GM12865 (cell line): ENCODE measurements at places on chromosomes 4 and X.

GRCh38 chr4:153265306-153266047 lies 61.2 kb downstream of the TRIM2 start:
- DNase-seq, result no peak

DNA sequence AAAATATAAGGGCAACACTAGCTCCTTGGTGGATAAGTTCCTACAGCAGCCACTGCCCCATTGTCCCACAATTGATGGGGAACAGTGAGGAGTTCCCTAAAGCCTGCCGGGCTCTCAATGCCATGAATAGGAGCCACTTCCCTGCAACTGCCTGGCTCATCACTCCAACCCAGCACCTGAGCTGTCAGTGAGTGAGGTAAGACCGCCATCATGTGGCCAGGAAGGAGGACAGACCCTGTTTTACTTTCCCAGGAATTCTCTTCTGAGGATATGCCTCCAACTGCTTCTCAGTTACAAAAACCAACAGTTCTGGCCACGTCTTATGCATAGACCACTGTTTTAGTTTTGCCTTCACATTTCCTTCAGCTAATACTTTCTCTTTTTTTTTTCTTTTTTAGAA lies 45.5 kb downstream of the SRPX start:
- peak; percentile 29 for DNase-seq

DNA sequence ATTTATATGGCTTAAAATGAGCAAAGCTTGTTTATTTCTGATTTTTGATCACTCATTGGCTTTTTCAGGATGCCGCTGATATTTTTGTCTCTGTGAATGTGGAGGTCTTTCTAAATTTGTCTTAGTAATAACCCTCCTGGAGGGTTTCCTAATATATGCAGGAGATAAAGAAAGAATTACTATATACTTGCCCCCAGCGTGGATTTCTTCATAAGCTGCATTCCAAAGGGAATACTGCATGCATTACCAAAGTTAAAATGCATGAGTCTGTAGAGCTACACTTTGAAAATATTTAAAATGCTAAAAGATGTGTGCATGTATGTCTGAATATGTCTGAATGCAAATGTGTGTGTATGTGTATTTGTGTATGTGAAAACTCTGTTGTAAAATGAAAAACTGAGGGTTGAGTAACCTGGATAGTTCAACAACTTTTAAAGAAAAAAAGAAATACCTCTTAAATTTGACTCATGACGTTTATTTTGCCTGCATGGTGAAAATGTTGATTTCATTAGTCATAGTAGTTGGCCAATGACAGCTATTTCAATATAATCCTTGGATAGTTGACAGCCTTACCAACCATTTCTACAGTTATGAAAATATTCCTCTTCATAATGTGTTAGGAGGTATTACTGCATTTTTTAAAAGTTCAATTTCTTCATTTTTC lies 113.2 kb upstream of the ZNF827 start:
- DNase-seq, result no peak

GRCh38 chr4:136803433-136803832 lies 728.9 kb downstream of the PCDH18 start:
- DNase-seq, result no peak

DNA sequence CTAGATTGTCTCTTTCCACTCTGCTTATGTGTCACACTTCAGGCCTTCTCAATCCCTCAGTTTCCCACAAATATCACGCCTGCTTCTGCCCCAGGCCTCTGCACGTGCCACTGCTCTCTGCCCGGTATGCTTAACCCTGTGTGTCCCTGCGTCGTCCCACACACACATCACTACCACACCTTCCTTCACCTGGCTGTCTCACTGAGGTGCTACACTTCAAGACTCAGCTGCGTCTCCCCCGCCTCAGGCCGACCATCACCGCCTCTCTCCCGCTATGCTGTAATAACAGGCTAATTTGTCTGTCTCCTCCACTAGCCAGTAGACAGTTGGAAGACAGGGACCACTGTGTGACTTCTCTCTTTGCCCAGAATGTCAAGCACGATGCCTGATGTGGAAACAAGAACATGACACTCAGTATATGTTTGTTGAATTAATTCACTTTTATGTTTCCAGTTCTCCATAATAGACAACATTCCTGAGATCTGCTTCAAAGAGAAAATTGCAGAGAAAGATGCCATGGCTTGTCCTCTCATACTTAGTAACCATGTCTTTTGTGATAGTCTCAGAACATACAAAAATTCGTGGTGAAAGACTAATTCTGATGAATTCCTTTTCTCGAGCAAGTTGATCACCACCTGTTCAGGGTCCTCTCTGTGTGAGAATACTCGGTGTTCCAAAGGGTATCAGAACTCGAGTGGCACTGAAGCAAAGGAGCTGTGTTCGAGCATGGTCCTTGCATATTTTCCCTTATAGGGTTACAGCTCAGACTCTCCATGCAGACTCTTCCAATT lies 54.2 kb downstream of the AFAP1 start:
- no peak for DNase-seq

GRCh38 chrX:64977830-64978229 lies 1.6 kb upstream of the ZC4H2 start:
- no peak for DNase-seq

DNA sequence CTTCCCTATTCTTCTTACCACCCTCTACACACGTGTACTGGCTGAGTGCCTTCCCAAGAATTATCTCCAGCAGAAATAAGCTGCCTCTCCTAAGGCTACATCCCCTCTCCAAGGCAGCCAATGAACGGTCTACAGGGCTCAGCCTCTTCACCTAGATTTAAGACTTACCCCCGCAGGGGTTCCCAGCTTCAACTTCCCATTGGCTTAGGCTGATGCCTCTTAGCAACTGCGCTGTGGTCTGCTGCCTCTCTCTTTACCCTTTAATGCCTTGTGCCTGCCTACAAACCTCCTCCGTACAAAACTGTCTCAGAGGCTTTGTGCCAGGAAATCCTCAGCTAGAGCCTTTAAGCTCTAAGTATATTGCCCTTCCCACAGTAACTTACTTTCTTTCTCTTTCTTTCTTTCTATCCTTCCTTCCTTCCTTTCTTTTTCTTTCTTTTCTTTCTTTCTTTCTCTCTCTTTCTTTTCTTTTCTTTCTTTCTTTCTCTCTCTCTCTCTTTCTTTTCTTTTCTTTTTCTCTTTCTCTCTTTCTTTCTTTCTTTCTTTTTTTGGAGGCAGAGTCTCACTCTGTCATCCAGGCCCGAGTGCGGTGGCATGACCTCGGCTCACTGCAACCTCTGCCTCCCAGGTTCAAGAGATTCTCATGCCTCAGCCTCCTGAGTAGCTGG lies 15.1 kb upstream of the PIGA start:
- no peak for DNase-seq

DNA sequence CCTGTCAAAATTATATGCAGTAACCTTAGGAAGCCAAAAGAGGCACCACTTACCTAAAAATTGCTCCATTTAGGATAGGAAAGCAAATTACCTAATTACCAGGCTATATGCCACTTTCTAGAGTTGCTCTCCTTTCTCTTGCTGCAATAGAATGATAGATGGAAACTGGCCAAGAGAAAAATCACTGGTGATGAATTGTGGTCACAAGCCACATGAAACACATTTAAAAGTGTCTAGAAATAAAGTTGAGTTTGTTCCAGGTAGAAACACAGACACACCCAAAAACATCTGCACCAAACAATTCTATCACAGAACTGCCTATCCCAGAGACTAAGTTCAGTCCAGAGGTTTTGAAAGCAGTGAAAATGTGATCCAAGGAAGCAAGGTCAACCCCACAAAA lies 337.7 kb downstream of the PCDH19 start:
- DNase-seq, result no peak

GRCh38 chr4:158020734-158021346 lies 152.0 kb downstream of the GASK1B start:
- DNase-seq, result no peak

GRCh38 chr4:130110189-130110588 lies 1014.2 kb downstream of the C4orf33 start:
- DNase-seq, result peak; percentile 10

- peak; percentile 12 for DNase-seq
Measured at GRCh38 chr4:186719925-186720694, 3.5 kb downstream of the FAT1 start.

- DNase-seq, result no peak
Measured at GRCh38 chr4:163180090-163180489, 13.4 kb upstream of the NAF1 start.

DNA sequence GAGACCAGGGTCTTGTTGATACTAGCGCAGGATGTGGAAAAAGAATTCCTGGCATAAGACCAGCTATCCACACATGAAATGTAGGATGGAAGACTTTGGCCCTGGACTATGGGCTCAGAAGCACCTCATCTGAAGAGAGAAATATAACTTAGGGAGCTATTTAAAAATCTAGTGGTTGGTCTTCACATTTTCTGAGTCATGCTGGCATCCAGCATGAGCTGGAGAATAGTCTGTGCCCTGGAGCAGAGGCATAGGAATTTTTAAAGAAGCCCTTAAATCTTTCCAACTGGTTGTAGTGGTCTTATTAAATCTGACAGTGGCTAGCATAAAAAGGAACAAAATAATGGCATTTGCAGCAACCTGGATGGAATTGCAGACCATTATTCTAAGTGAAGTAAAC lies 86.3 kb downstream of the SMARCA5 start:
- no peak for DNase-seq

DNA sequence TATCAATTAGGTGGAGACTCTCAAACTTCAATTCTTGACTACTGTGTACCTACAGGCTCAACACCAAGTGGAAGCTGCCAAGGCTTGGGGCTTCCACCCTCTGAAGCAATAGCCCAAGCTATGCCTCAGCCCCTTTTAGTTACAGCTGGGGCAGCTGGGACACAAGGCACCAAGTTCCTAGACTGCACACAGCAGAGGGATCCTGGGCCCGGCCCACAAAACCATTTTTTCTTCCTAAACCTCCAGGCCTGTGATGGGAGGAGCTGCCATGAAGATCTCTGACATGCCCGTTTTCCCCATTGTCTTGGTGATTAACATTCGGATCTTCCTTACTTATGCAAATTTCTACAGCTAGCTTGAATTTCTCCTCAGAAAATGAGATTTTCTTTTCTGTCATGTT lies 3.4 kb upstream of the UGDH start:
- no peak for DNase-seq

DNA sequence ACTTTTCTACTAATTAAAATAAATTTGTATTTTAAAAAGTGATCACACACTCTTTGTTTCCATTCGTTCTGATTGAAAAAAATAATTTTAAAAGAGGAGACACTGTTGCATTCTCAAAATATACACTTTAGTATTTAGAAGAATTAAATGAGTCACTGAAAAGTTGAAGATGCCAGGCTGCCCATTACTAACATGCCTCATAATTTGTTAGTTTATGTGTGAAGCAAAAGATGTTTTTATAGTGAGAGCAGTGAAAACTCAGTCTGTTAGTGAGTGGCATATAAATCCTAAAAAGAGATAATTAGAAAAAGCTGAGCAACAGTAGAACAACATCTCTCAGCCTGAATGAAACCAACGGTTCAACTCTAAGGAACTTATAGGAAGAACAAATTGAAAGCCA lies 143.4 kb downstream of the CDS1 start:
- DNase-seq, result no peak

- no peak for DNase-seq
Measured at GRCh38 chrX:111443946-111444345, 32.0 kb upstream of the DCX start.

- no peak for DNase-seq
Measured at GRCh38 chr4:156173486-156173885, 219.8 kb upstream of the CTSO start.

GRCh38 chrX:125288343-125288742 lies 31.3 kb upstream of the TEX13C start:
- DNase-seq, result no peak

GRCh38 chr4:630656-631055 lies 5.3 kb downstream of the PDE6B start:
- DNase-seq, result no peak

- no peak for DNase-seq
Measured at GRCh38 chr4:147327322-147327721, 153.6 kb upstream of the EDNRA start.

DNA sequence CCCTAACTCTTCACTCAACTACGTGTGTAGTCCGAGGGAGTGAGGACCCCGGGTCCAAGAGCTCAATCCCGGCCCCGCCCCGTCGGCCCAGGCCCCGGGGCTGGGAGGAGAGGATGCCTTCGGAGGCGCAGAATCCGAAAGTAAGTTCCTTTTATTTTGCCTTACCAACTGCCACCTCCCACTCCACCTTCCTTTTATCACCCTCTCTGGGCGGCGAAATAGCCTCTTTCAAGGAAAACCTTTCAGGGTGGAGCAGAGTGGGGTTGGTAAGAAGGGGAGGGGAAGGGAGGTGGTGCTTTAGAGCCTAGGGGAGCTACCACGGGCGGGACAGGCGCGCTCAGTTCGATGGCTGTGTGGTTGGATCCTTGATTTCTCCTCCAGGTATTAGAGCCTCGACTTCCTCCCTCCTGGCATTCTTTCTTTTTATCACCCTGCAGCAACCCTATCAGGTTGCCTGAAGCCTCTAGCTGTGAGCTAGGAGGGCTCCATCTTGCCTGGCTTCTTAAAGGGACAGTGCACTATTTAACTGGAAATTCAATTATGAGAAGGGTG lies 191.2 kb downstream of the RRAGB start:
- DNase-seq, result peak; percentile 44

GRCh38 chr4:106355193-106355592 lies 13.4 kb downstream of the GIMD1 start:
- DNase-seq, result no peak

DNA sequence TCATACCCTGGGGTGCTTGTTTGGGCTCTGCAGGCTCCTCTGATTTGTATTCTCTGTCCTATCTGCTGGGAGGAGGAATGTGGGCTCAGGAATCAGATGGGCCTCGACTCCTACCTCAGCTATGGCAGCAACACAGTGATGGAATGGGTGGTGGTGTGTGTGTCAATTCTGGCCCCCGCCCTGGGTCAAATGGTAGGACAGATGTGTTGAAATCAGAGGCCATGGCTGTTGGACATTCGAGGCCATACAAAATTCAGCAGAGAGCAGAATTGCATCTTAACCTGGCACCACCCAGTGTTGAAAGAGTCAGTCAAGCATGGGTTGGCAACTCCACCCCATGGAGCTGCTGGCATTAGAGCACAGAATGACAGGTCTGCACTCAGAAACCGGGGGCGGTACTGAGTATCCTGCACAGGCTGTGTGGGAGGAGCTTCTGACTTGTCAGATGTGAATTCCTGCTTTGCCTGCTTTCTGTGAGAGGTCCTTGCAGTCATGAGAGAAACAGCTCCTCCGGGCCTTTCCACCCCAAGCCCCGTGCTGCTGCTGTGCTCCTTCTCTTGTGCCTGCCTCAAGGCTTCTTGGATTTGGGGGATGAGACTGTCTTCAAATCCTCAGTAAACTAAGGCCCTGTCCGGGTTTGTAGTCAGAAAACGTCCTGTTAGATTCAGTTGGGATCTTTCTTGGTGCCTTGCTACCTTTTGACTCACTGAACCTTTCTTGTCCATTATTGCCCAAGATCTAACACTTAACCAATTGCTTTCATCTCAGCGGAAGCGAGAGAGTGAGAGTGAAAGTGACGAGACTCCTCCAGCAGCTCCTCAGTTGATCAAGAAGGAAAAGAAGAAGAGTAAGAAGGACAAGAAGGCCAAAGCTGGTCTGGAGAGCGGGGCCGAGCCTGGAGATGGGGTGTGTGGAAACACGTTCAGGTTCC lies 13.0 kb downstream of the DKC1 start:
- DNase-seq, result peak; percentile 6
